ENCODE measurements at places on chromosomes 4 and X. TPM values are rescaled to one million over a fixed set of nuclear protein-coding genes. Genes with fewer than 3 reads are reported as not detected.

Gene RIBC1
- total RNA-seq: 0.74 TPM

Gene GAGE12H
- not detected for total RNA-seq

Gene FMR1NB
- total RNA-seq: not detected

Gene CNKSR2
- total RNA-seq: 1.6 TPM

Gene HPSE
- total RNA-seq: 0.83 TPM

Gene FGFBP2
- not detected for total RNA-seq

Gene DOK7
- total RNA-seq: not detected
